ENCODE measurements at places on chromosomes 2 and 18. TPM values are rescaled to one million over a fixed set of nuclear protein-coding genes. Genes with fewer than 3 reads are reported as not detected.

CYRIA gene
- total RNA-seq, result 9.7 TPM

DSG1 gene
- not detected for total RNA-seq

PROC gene
- total RNA-seq, result not detected

SULT1C2 gene
- 0.40 TPM for total RNA-seq

PLCD4 gene
- total RNA-seq, result 0.45 TPM

C2orf72 gene
- total RNA-seq, result not detected

DCDC2C gene
- not detected for total RNA-seq

DSG4 gene
- total RNA-seq, result not detected

BOLA3 gene
- total RNA-seq, result 11.1 TPM

CNPPD1 gene
- total RNA-seq, result 66.8 TPM

DLX1 gene
- total RNA-seq, result 0.20 TPM

ALLC gene
- total RNA-seq, result not detected

HOXD1 gene
- 0.51 TPM for total RNA-seq

PROKR1 gene
- not detected for total RNA-seq

B3GNT7 gene
- total RNA-seq, result 30.3 TPM

MORN2 gene
- total RNA-seq, result 16.5 TPM

CFC1 gene
- total RNA-seq, result 0.34 TPM

LTBP1 gene
- 13.5 TPM for total RNA-seq

TEKT4 gene
- total RNA-seq, result not detected
